ENCODE measurements at places on chromosomes 12 and 14.
A peak's percentile ranks its signal among the peaks of the same experiment; 100 is the strongest.

DNA sequence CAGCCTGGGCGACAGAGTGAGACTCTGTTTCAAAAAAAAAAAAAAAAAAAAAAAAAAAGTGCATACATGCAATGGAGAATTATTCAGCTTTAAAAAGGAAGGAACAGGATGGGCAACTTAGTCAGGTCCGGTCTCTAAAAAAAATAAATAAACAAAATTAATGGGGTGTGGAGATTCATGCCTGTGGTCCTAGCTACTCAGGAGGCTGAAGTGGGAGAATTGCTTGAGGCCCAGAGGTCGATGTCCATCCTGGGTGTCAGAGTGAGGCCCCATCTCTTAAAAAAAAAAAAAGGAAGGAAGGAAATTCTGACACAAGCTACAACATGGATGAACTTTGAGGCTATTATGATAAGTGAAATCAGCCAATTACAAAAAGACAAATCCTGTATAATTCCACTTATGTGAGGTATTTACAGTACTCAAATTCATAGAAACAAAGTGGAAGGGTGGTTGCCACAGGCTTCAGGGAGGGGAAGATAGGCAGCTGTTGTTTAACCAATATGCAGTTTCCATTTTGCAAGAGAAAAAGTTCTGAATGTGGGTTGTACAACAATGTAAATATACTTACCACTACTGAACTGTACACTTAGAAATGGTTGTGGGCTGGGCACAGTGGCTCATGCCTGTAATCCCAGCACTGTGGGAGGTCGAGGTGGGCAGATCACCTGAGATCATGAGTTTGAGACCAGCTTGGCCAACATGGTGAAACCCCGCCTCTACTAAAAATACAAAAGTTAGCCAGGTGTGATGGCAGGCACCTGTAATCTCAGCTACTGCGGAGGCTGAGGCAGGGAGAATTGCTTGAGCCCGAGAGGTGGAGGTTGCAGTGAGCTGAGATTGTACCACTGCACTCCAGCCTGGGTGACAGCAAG, 12.3 kb upstream of the APOF start:
- DNase-seq, result no peak

DNA sequence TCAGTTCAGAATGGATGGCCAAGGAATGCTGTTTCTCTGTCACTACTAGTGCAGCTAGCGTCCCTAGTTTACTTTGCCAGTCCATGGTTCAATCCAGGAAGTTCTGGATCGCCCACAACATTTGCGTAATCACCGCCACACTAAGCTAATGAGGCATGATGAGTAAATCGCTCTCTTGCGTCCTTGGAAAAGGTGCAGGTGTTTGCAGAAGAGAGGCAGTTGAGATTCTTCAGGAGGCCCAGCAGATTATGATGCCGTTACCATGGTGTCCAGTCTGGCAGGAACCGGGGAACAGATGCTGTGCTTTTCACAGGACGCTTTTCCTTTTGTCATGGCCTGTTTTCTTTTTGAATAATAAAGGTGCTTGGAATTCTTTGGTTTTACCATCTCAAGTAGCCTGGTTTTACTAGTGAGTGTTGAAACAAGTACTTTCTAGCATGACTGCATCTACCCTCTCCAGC, 9.0 kb downstream of the TPH2 start:
- DNase-seq, result peak; percentile 11

DNA sequence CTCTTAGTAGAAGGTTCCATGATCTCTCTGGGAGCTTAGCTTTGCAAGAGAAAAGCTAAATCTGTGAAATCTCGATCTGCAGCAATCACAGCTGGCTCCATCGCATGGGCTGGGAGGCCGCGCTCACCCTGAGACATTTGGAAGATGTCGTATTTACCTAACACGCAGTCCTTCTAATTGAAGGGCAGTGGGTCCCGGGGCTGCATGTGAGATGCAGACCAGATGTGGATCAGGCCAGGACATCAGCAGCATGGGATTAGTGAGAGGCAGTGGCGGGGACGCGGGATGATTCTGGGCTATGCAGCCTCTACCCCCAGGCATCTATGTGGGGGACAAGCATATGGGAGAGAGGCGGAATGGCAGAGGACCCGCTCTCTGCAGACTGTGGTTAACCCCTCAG, 312.4 kb upstream of the RTL1 start:
- no peak for DNase-seq

GRCh38 chr12:96889273-96889933, 17.7 kb upstream of the NEDD1 start:
- DNase-seq, result no peak

DNA sequence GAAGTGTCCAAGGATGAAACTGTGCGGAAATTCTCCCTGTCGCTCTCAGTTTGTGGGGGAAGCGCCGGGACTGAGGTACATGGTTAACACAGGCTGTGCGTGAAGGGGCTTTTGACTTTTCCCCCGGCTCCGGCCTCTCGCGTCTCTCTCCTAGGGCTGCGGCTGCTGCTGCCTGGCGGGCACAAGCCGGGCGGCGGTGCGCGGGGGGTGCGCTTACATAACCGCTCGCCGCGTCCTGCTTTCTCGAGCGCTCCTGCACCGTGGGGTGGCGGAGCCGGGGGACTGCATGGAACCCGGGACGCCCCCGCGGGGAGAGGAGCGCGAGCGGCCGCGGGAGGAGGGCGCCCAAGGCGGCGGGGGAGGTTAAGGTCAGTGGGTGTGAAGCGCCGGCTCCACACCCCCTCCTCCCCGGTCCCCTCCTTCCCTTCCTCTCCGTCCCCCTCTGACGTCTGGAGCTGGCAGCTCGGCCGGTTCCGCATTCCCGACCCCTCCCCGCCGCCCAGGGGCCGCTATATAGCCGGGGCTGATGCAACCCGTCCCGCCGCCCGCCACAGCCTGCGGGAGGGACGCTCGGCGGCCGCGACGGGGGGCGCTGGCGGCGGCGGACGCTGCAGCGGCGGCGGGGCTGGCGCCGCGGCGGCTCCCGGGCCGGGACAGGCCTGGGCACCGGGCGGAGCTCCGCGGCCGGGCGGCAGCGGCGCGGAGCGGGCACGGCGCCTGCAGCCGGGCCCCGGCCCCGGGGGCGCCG, at the start of gene JDP2:
Gene JDP2, plus strand, starts transcription at position 541 of the 748 bp plus-strand sequence. CDS start 9,899 bp downstream, outside the sequence.
- peak; percentile 91 for DNase-seq

GRCh38 chr14:40987481-40987880, 619.2 kb upstream of the LRFN5 start:
- DNase-seq, result no peak

GRCh38 chr12:123269395-123269892, 2.2 kb downstream of the CDK2AP1 start:
- DNase-seq, result peak; percentile 97

DNA sequence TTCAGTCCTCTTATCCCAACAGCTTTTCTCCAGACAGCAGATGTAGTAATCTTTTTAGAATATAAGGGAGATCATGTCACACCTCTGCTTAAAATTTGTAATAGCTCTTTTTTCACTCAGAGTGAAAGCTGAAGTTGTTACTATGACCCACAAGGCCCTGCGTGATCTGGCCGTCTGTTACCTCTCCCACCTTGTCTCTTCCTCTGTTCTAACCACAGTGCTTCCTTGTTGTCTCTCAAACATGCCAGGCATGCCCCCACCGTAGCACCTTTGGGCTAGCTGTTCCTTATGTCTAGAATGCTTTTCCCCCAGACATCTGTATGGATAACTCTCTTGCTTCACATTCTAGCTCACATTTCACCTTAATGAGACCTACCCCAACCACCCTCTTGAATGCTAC, 6.5 kb downstream of the NECAP1 start:
- no peak for DNase-seq

DNA sequence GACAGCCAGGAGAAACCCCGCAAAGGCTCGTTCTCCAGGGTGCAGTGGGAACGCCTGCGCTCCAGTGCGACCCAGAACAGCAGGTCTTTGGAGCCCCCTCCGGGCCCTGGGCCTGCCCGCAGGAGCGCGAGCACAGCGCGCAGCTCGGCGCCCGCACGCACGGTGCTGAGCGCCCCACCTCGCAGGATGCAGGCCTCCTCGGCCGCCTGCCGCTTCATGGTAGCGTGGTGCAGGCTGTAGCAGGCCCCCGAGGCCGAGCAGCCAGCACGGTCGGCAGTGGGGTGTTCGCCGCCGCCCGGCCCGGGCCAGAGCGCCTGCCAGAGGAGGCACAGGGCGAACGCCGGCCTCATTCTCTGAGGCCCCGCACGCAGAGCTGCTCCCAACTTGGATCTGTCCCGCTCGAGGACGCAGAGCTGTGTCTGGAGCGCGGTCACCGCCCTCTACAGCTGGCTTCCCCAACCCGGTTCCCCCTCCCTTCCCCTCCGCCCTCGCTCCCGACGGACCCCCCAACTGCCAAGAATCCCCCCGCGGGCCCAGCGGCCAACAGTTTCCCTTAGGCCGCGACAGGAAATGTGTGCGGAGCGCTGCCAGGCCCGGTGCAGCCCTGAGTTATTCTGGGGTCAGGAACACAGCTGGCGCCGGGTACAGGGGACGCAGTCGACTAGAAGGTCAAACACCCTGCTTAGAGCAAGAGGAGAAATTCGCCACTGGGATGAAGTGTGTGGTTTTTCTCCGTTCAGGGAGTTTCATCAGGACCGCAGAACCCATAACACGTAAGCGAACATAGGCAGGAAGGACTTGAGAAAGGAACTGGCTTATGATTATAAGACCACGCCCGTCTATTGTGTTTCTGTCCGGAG, at the start of gene CLEC14A:
Gene CLEC14A, minus strand, starts transcription at position 421 of the 860 bp plus-strand sequence. Its CDS starts 71 bp downstream, at position 350.
- DNase-seq, result peak; percentile 82

DNA sequence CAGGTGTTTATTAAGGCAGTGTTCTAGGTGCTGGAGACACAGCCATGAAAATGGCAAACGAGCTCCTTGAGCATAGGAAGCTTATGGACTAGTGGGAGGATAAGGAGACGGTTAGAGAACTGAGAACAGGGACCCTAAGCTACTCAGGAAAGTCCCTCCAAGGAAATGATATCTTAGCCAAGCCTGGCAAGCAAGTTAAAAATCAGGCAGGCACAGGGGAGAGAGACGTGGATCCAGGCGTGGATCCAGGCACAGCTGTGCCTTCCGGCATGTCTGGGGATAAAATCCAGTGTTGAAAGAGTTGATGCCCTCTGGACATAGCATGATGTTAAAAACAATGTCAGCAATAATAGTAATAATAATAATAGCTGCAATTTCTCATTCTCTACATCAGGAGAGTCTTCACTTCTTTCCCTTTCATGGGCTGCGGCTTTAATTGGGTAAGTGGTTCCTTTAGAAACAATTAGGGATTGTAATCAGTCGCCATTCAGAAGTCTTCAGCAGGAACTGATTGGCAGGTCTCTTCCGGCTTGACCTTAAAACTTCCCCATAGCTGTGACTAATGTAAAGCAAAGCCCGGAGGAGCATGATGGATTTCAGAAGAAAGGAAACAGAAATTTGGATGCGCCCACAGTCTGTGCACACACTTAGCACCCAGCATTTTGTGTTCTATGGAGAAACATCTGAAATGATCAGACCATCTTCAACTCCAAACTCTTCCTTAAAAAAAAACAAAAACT, 230.2 kb downstream of the SLC41A2 start:
- DNase-seq, result peak; percentile 39

GRCh38 chr14:56390859-56391258, 188.7 kb upstream of the TMEM260 start:
- peak; percentile 31 for DNase-seq

GRCh38 chr14:101069228-101069549, 165.7 kb upstream of the RTL1 start:
- DNase-seq, result no peak

- DNase-seq, result peak; percentile 87
These were observed 94.7 kb downstream of the SLC2A13 start for GRCh38 chr12:40010899-40011774.

DNA sequence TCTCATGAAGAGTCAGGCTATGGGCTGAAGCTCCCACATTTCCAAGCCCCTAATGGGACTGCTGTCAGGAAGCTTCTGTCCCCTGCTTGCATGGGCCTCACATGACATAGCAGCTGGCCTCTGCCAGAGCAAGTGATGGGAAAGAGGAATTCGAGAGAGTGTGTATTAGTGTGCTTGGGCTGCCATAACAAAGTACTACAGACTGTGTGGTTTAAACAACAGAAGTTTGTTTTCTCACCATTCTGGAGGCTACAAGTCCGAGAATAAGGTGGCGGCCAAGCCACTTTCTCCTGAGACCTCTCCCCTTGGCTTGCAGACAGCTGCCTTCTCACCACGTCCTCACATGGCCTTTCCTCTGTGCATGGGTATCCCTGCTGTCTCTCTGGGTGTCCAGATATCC, 274.4 kb downstream of the NUAK1 start:
- DNase-seq, result no peak

DNA sequence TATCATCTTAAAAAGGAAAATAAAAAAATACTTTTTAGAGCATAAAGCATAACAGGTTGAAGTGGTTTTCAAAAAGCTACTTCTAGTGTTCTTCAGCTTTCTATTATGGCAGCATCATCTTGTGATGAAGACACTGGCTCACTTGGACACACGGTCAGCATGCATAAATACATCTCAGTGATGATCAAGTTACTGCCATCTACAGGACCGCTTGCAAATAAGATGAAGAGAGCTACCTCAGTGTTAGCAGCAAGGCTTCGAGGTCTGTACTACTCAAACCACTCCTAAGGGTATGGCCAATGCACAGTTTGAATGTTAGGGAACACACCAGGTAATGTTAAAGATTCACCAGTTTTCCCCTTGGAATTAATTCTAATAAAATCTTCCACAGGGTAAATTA, 58.8 kb downstream of the GALC start:
- no peak for DNase-seq
